ENCODE measurements at places on chromosomes 16 and 17.

GRCh38 chr17:13540546-13540945 lies 61.2 kb downstream of the HS3ST3A1 start:
- DNase-seq, result no peak

DNA sequence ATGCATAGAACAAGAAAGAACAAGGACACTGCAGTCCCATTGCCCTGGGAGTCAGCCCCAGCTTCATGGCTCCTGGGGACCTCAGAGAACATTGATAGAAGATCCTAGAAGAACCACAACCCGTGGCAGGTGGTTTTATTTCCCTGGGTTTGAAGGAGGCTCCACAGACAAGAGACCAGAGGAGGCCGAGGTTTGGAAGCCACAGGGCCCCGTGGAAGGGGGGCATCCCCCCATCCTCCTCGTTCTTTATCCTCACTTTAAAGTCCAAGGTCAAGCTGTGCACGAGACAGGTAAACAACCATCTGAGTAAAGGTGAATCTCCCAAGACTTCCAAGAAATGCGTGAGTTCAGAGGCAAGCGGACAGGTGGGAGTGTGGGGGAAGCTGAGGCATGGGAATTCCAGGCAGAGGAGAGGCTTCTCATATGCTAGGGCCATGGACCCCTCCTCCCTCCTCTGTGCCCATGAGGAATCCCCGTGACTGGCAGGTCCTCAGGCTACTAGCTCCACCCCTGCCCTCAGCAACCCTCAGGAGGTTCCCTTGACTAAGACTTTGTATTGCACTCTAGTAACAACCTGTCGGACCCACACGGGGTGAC lies 849 bp upstream of the SULT1A1 start:
- no peak for DNase-seq

GRCh38 chr16:50846511-50846910 lies 104.6 kb downstream of the CYLD start:
- DNase-seq, result no peak

DNA sequence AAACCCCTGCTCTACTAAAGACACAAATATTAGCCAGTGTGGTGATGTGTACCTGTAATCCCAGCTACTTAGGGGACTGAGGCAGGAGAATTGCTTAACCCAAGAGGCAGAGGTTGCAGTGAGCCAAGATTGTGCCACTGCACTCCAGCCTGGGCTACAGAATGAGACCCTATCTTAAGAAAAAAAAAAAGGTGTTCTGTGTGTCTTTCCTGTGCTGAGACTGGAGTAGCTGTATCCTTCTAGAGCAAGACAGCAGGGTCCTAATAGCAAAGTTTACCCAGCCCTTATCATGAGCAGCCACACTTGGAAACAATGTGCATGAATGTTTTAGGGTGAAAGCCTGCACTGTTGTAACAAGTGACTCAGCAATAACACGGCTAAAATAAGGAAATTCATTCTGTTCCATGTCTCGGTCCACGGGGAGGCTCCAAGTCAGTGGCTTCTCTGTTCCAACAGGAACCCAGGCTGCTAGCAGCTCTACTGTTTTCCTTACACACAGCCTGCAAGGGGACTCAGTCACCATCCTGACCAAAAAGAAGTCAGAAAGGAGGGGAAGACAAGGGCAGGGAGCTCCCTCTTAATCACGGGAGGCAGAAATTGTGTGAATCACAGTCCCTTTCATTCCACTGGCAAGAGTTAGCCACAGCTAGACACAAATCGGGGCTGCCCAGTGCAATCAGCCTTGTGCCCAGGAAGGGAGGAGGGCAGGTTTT lies 7.1 kb upstream of the SLC5A11 start:
- DNase-seq, result no peak

- no peak for DNase-seq
These were observed 275.9 kb downstream of the STX8 start for GRCh38 chr17:9299695-9300094.

DNA sequence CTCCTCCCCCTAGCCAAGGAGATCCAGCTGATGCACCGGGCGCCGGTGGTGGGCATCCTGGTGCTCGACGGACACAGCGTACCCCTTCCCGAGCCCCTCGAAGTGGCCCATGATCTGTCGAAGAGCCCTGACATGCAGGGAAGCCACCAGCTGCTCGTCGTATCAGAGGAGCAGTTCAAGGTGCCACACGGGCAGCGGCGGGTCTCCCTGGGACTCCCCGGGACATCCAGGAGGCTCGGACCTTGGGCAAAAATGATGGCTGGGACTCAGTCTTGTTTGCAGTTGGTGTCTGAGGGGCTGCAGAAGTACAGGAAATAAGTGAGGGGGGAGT lies 15.8 kb upstream of the MYO15B start:
- no peak for DNase-seq

GRCh38 chr17:56603486-56604238 lies 10.2 kb downstream of the NOG start:
- no peak for DNase-seq

DNA sequence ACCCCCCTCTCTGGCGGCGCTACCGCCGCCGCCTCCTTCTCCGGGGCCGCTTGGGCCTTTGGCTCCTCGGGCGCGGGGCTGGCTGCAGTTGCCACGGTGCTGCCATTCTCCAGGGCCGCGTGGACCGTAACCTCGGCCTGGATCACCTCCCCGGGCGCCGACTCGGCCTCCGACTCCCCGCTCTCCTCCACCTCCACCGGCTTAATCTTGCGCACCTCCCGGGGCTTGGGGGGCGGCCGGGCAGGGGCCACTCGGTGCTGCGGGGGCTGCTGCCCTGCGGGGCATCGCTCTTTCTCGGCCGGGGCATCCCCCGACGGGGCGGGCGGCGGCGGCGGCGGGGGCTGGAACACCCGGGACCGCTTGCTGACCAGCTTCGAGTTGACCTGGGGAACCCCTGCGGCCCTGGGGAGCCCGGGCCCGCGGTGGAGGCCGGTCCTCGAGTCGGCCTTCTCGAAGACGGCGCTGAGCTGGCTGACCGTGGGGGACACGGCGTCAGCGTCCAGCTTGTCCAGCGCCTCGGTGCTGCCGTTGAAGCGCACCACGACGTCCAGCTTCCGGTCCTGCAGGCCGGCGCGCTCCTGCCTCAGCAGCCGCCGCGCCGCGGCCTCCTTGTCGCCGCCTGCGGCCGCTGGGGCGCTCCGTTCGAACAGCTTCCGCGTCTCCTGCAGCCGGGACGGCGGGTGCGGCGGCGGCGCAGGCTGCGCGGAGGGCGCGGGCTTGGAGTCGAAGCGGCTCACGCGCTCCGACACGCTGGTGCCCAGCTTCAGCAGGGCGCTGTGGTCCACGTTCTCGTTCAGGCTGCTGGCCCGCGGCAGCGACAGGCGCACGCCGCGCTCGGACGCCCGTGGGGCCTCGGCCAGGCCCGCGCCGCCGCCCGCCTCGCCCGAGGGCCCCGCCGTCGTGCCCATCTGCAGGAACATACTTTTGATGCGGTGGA lies 792 bp downstream of the PPP1R9B start:
- DNase-seq, result peak; percentile 63

GRCh38 chr16:86570558-86571529 lies 4.2 kb downstream of the FOXC2 start:
- DNase-seq, result no peak

Data from activated naive CD4-positive, alpha-beta T cell treated with Interleukin-2 at 50 U/mL for 16 hours (primary cell).